ENCODE measurements at places on chromosomes 1 and 21. TPM values are rescaled to one million over a fixed set of nuclear protein-coding genes. Genes with fewer than 3 reads are reported as not detected.

TNFSF4 gene
- 0.57 TPM for total RNA-seq

FAM177B gene
- total RNA-seq: not detected

GPR3 gene
- 6.1 TPM for total RNA-seq

TSPAN2 gene
- total RNA-seq: 5.4 TPM

DNA sequence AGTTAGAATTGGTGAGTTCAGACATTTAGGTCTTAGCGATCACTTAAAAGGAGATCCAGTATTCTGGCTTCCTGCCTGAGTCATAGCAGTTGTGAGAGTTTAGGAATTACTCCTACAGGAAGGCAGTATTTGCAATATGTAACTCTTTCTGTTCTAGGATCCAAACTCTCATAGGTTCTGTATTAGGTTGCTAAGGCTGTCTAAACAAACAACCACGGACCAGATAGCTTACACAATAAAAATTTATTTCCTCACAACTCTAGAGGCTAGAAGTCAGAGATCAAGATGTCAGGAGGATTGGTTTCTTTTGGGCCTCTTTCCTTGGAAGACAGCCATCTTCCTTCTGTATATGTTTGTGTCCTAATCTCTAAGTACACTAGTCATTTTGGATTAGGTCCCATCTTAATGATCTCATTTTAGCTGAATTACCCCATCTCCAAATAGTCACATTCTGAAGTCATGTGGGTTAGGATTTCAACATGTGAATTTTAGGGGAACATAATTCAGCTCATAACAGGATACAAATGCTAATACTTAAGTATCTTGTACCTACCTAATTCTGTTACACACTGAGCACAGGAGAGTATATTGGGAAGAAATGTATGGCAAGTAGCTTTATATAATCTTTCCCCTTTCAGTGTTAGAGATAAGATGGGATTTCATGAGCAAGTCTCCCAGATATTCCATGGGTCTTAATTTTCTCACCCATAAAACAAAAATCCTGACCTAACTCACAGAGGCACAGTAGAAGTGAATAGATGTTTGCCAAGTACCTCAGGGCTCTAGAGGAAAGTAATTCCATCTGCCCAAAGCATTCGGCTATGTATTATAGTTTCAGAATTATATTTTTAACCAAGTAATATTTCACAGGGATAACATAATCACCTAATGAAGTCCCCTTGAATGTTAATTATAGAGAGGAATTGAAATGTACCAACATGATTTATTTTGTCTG is 144.4 kb downstream of the PTBP2 start:
- no peak for DNase-seq

GRCh38 chr1:240687820-240688219 is 75.9 kb upstream of the GREM2 start:
- DNase-seq: no peak

- DNase-seq: no peak
Observed at GRCh38 chr1:117416546-117417125, 49.4 kb downstream of the MAN1A2 start.

- DNase-seq: no peak
Observed at GRCh38 chr1:178581351-178582303, 68.7 kb downstream of the TEX35 start.

- no peak for DNase-seq
Observed at GRCh38 chr1:183607322-183607980, 17.2 kb upstream of the NCF2 start.

DNA sequence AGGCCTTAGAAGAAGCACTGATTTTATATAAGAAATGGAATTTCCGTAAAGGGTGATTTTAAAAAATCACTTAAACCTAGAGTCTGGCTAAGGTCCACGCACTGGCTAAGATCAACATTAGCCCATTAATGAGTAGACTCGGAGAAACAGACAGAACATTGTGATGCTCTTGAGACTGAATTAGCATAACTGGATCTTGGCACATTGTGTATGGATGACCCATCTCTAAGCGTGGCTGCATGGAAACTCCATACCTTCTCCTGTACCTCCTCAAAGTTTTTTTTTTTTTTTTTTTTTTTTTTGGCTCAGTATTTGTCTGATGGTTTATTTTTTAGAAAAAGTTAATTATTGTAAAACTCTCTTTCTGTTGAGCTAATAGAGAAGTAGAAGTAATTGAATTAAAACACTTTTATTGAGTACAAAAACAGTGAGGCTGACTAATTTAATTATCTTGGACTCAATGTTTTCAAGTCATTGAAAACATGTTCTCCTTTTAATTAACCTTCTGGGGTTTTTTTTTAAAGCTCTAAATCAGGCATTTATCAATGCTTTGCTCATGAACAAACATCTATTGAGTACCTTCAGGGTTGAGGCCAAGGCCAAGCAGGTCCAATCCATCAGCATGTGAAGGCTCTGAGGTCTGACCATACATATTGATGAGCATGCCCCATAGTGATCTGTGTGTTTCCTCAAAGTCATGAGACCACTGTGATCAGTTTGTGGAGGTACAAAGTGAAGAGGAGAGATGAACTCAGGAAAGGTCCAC is 74.0 kb downstream of the TLR5 start:
- no peak for DNase-seq

- no peak for DNase-seq
Observed at GRCh38 chr1:169048043-169048442, 58.4 kb upstream of the ATP1B1 start.

GRCh38 chr1:224737353-224737727 is 121.2 kb downstream of the CNIH3 start:
- DNase-seq: no peak

DNA sequence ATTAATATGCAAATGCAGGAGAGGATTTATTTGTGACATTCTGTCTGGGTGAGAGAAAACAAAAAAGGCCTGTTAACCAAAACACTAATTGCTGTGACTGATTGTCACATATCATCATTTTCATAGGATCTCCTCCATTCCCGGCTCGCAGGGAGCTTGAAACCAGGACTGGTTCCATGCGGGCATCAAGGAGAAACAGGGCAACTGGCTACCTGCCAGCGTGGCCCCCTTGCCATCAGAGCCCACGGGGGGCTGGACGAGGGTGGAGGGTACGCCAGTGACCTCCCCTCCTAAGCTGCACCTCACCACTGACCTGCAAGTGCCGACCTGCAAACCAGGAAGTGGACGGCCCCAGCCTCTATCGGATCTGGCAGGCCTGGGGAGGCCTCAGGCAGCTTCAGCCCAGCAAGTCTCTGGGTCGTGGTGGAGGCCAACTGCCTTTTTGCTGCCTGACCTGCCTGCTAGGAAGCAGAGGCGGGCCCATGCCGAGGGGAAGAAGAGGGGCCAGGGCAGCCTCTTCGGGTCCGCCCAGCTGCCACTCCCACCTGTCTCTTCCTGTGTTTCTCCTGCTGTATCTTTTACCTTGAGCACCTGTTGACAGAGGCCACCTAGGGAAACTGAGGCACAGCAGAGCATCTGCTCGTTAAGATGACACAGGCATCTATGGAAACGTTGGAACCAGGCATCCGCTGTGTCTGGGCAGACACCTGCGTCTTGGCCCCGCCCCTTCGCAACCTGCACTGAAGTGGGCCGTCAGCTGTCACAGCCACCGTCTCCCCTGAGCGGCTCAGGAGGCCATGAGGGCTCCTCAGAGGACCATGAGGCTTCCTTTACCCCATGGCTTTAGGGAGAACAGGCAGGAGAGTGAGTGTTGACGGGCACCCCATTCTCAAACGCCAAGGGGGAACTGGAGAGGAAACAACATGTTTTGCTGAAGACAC is 74.8 kb downstream of the CASZ1 start:
- DNase-seq: no peak

DNA sequence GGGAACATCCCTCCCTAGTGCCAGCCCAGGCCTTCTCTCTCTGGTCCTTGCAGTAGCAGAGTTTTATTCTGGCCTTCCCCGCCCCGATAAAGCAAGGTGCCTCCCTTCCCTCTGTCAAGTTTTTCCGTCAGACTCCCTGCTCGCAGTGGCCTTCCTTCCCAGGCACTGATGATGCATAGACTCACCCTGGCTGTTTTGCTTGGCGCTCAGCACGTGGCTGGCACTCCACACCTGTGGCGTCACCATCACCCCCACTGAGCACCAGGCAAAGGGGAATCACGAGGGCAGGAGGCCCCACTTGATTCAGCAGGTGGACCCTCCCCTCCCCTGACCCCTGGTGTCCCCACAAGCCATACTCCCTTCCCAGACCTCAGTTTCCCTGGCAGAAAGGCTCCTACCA is 7.4 kb downstream of the SLC26A9 start:
- no peak for DNase-seq

DNA sequence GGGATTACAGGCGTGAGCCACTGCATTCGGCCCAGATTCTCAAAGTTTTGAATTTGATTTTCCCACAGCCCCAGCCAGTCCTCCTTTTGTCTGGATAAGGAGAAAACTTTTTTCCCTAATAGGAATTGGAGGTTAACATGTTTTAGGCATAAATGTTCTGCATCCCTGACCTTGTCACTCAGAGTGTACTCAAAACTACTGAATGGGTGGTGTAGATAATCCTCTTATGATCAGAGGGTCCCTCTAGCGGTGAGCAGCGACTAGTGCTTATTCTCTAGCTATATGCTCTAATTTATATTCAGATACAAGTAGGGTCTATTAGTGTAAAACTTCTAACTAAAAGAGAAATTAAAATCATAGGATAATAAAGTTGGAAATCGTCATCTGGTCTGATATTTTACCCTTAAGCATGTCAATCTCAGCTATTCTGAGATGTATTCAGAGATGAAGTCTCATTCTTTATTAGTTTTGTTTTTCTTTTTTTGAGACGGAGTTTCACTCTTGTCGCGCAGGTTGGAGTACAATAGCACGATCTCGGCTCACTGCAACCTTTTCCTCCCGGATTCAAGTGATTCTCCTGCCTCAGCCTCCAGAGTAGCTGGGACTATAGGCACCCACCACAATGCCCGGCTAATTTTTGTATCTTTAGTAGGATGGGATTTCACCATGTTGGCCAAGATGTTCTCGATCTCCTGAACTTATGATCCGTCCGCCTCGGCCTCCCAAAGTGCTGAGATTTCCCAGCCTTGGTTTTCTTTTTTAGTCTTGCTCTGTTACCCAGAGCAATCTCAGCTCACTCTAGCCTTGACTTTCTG is 2.7 kb upstream of the PSMD4 start:
- DNase-seq: peak; percentile 51

DNA sequence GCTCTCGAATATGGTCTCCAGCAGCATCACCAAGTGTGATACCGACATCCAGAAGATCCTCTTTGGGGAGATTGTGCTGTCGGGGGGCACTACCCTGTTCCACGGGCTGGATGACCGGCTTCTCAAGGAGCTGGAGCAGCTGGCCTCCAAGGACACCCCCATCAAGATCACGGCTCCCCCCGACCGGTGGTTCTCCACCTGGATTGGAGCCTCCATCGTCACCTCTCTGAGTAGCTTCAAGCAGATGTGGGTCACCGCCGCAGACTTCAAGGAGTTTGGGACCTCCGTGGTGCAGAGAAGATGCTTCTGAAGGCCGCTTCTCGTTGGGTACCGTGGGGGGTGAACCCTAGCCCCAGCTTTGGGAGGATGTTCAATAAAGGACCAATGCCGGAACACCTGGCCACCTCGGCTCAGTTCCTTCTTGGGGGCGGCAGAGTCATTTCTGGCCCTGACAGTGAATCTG is 1.3 kb downstream of the ACTRT2 start:
- DNase-seq: no peak

All from neural crest cell (in vitro differentiated cells).